ENCODE measurements at places on chromosomes 1 and 21.

DNA sequence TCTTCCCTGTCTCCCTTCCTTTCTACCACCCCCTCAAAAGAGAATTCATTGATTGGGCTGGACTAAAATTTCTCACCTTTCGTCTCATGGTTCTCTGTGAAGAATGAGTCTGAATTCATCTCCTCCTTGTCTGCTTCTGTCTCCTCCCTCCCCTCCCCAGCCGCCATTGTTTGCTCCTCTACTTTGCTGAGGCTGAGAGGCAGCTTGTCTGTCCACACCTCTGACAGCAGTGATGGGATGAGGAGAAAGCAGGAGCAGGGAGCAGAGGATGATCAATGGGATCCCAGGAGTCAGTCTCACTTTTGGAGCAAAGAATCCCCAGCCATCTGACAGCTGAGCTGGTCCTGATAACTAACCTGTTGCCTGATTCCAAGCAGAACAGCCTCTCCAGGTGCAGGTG lies 2.5 kb downstream of the ILDR2 start:
- no peak for DNase-seq

- DNase-seq: no peak
Observed at GRCh38 chr1:201356236-201356635, 21.2 kb downstream of the TNNT2 start.

- DNase-seq: no peak
Observed at GRCh38 chr1:32014948-32015273, 1.2 kb downstream of the KHDRBS1 start.

- DNase-seq: no peak
Observed at GRCh38 chr1:160640359-160641123, 6.3 kb downstream of the SLAMF1 start.

DNA sequence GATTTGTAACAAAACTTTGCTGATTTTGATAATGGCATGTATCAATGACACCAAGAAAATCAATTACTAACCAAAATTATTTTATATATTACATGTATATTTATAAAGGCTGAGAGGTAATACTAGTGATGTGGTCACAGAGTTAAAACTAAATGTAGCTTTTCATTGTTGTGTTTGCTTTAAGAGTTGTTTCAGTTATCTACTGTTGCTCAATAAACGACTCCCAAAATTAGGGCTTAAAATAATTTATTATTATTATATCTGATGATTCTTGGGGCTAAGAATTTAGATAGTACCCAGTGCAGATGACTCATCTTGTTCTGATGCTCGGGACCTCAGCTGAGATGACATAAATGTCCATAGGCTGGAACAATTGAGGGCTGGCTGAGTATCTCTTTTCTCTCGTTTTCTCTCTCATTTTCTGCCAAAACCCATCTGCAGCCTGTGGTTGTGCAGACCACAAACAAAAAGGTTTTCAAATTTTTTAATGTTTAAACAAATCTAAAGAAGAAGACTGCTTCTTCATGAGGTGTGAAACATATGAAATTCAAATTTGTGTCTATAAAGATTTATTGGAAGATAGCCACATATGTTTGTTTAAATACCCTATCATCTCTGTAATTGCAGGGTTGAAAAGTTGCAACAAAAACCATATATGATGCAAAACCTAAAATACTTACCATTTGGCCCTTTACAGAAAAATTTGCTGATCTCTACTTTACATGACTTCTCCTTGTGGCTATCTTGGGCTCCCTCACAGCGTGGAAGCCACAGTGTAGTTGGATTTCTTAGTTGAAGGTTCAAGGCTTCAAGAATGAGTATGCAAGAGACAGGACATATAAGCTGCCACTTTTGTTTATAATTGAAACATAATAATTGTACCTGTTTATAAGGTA lies 14.8 kb upstream of the PTPRC start:
- no peak for DNase-seq

- DNase-seq: no peak
Observed at GRCh38 chr1:115412286-115412685, 74.2 kb upstream of the NGF start.

GRCh38 chr1:11062965-11063401 lies 3.2 kb upstream of the SRM start:
- peak; percentile 60 for DNase-seq

GRCh38 chr1:70666381-70667140 lies 255.5 kb downstream of the CTH start:
- no peak for DNase-seq

DNA sequence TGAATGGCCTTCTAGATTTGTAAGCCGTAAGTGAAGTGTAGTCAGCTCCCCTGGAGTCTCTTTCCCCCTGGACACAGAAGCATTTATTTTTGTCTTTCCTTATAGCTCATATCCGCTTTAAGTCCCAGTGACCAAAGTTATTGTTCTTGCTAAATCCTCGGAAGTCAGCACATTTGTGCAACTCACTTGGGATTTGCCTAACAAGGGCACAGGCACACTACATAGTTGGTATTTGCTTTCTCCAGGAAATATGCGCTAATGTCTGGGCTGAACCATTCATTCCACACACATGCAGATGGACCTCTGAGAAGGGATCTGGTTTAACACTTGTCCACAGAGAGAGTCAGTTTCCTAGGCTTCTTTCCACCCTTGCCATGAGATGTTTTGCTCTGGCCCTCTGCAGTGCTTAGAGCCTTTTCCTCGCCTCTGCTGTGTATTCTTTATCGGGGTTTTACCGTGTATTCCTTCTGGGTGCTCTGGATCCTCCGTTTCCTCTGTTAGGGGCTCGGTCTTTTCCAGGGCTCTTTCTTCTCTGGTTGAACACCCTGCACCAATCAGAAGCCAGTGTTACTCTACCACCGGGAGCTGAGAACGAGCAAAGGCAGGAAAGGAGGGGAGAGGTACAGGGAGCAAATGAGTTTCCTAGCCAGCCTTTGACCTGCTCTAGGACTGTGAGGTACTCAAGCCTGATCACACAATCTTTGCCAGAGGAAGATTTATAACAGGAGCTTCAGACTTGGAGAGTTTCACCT lies 72.4 kb downstream of the ABCA4 start:
- DNase-seq: no peak

- no peak for DNase-seq
Observed at GRCh38 chr1:219041818-219042217, 131.9 kb upstream of the LYPLAL1 start.

DNA sequence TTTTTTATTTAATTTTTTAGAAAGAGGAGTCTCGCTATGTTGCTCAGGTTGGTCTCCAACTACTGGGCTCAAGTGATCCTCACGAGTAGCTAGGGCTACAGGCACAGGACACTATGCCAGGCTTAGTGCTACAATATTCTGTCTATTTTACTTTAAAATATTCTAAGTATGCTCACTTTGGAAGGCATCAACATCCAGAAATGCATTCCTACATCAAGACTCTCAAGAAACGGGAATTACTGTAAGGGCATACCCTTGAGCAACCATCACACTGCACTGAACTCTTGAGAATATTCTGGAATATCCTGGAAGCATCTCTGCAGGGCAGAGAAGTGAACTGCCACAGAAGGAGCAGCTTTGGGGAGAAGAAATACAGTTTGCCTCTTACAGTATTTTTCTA lies 565 bp upstream of the DMRTB1 start:
- DNase-seq: no peak

- DNase-seq: no peak
Observed at GRCh38 chr1:24786191-24786590, 40.9 kb downstream of the CLIC4 start.

DNA sequence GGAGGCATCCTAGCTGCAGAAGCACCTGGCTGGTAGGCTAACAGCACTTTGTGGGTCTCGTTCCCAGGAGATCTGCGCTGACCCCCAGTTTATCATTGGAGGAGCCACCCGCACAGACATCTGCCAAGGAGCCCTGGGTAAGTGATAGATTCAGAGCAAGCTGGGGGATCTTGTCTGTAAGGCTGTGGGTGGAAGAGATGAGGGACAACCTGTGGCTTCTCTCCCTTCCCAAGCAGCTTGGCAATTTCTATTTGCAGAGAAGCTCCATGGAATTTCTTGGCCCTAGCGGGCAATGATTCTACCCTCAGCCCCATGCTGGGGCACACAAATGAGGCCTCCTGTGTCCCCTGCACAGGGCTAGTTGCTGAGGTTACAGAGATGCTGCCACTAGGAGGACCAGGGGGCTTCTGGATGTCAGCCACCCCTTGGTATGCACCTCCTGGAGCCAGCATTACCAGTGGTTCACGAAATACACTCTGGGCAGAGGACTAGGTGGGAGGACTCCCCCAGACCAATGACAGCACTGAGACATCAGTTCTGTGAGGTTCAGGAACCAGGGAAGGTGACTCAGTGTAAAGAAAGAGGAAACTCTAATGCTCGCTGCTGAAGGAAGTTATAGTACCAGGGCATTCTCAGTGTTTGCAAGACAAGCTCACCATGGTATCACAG lies 5.5 kb downstream of the CAPN2 start:
- DNase-seq: no peak

GRCh38 chr21:34130716-34130985 lies 57.3 kb downstream of the MRPS6 start:
- DNase-seq: no peak

GRCh38 chr1:119655154-119655553 lies 7.1 kb upstream of the ZNF697 start:
- no peak for DNase-seq

DNA sequence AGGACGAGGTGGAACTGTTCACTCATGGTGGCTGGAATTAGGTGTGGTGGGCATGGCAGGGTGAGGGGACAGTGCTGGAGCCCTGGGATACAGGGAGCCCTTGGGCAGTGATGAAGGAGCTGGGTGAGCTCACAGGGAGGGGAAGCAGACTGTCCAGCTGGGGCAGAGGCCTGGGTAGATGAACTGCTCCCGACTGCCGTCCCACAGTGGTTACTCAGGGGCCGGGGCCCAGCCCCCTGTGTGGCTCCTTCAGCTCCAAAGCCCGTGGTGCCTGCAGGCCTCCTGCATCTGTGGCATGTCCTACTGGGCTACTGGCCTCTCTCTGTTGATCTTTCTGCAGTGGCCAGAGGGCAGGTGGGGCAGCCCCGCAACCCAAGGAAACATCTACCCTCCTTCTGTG lies 661.1 kb downstream of the NPHP4 start:
- no peak for DNase-seq

GRCh38 chr1:44664730-44665370 lies 9.4 kb downstream of the TMEM53 start:
- DNase-seq: peak; percentile 39

All from activated T-cell treated with anti-CD3 and anti-CD28 coated beads, Interleukin-2, amount 50 U/mL, for 72 hours (primary cell).